Bladder microvascular endothelial cell (primary cell): ENCODE measurements at places on chromosomes 16 and 17. TPM values are rescaled to one million over a fixed set of nuclear protein-coding genes. Genes with fewer than 3 reads are reported as not detected.

The TVP23A gene
- not detected in 2 replicates for total RNA-seq

The PITPNM3 gene
- total RNA-seq: 0.13 and 0.16 TPM in 2 replicates

The CSH2 gene
- not detected in 2 replicates for total RNA-seq

The GGT6 gene
- total RNA-seq: under 0.01 TPM in 1 of 2 replicates, not detected in the other

The CHST5 gene
- 0.19 TPM in 1 of 2 replicates, not detected in the other for total RNA-seq
